ENCODE measurements at places on chromosomes 3 and 15.
A peak's percentile ranks its signal among the peaks of the same experiment; 100 is the strongest.

- no peaks in the 10 kb centered on the region for H3K36me3 ChIP-seq
- H3K27ac ChIP-seq = no peak overlapping the region
- no peak for DNase-seq
- peaks cover 28% of the 10 kb centered on the region for H3K4me1 ChIP-seq
- no peak overlapping the region for H3K4me3 ChIP-seq
Observed at GRCh38 chr15:74868059-74868458, 5.1 kb downstream of the SCAMP2 start.

GRCh38 chr3:133213937-133214336 lies 175.7 kb downstream of the TMEM108 start:
- no peak overlapping the region for H3K27ac ChIP-seq
- no peak overlapping the region for H3K4me3 ChIP-seq

DNA sequence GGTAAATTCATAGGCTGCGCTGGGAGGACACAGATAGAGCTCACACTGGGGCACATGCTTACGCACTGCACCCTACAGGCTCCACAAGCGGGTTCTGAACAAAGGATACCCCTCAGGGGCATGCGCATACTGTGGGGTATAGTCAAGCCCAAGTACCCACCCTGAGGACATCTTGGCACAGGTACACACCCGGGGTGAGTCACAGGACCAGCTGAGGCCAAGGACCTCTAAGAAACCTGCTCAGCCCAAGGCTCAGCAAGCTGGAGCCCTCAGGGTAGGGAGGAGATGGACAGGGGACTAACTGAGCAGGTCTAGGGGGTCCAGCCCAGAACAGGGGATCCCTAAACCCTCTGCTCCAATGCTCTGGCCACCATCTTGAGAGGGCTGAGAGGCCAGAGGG lies 3.3 kb downstream of the SHISA5 start:
- DNase-seq = no peak
- no peak overlapping the region for H3K4me3 ChIP-seq
- H3K36me3 ChIP-seq = no peaks in the 10 kb centered on the region

- H3K4me3 ChIP-seq = no peak overlapping the region
- no peak overlapping the region for H3K27ac ChIP-seq
- H3K27me3 ChIP-seq = no peaks in the 10 kb centered on the region
- DNase-seq = no peak
- H3K36me3 ChIP-seq = no peaks in the 10 kb centered on the region
- H3K4me1 ChIP-seq = no peaks in the 10 kb centered on the region
Observed at GRCh38 chr15:67335026-67335425, 80.4 kb downstream of the IQCH start.

- peaks cover 4% of the 10 kb centered on the region for H3K4me1 ChIP-seq
- no peaks in the 10 kb centered on the region for H3K36me3 ChIP-seq
- no peak for DNase-seq
- no peak overlapping the region for H3K4me3 ChIP-seq
- no peaks in the 10 kb centered on the region for H3K27me3 ChIP-seq
Observed at GRCh38 chr3:28718074-28718849, 369.6 kb upstream of the AZI2 start.

- no peak for DNase-seq
- H3K4me3 ChIP-seq = no peak overlapping the region
- H3K27me3 ChIP-seq = peaks cover 100% of the 10 kb centered on the region
- no peaks in the 10 kb centered on the region for H3K4me1 ChIP-seq
- H3K36me3 ChIP-seq = no peaks in the 10 kb centered on the region
Observed at GRCh38 chr3:147422601-147423536, 13.7 kb downstream of the ZIC1 start.

- no peak overlapping the region for H3K27ac ChIP-seq
- no peaks in the 10 kb centered on the region for H3K27me3 ChIP-seq
- peaks cover 6% of the 10 kb centered on the region for H3K4me1 ChIP-seq
- no peaks in the 10 kb centered on the region for H3K36me3 ChIP-seq
- H3K4me3 ChIP-seq = no peak overlapping the region
Observed at GRCh38 chr15:37218351-37218916, 118.1 kb upstream of the MEIS2 start.

GRCh38 chr3:101518421-101518871 lies 5.4 kb upstream of the SENP7 start:
- no peaks in the 10 kb centered on the region for H3K36me3 ChIP-seq
- H3K27me3 ChIP-seq = peaks cover 5% of the 10 kb centered on the region
- no peaks in the 10 kb centered on the region for H3K4me1 ChIP-seq

- H3K36me3 ChIP-seq = no peaks in the 10 kb centered on the region
- H3K4me1 ChIP-seq = peaks cover 21% of the 10 kb centered on the region
- no peak for DNase-seq
- H3K27ac ChIP-seq = no peak overlapping the region
- H3K27me3 ChIP-seq = no peaks in the 10 kb centered on the region
Observed at GRCh38 chr3:17535274-17535673, 207.2 kb downstream of the TBC1D5 start.

DNA sequence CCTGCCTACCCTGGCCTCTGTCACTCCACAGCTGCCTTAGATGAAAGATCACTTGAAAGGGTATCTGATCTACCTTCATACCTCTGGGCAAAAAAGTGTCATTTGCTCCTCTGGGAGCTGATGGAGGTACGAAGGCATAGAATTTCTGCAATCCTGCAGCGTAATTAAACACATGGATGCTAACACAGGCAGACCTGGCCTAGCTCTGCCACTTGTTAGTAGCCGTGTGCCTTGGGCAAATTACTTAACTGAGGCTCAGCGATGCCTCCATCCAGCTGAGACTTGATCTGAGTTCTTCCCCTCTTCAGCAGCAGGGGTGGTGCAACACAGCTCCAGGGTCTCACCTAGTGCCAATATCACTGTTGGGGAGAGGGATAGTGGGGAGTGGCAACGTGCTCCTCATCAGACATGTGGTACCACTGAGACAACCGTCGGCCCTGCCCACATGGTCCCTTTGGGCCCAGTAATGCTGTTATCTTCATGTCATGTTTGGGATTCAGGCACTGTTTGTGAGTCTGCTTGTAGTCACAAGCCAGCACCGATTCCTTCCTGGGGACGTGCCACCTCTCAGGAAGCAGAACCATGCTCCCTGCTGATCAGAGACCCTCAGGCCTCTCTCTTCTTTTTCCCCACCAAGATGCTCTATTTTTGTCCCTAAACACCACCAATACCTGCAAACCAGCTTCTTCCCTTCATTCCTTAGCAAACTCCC lies 34.1 kb upstream of the PIAS1 start:
- H3K36me3 ChIP-seq = no peaks in the 10 kb centered on the region
- no peaks in the 10 kb centered on the region for H3K27me3 ChIP-seq
- H3K4me1 ChIP-seq = peaks cover 13% of the 10 kb centered on the region
- H3K4me3 ChIP-seq = no peak overlapping the region
- DNase-seq = no peak

GRCh38 chr15:65960586-65960985 lies 91.3 kb downstream of the RAB11A start:
- no peaks in the 10 kb centered on the region for H3K36me3 ChIP-seq
- no peaks in the 10 kb centered on the region for H3K4me1 ChIP-seq
- no peak for DNase-seq
- peaks cover 4% of the 10 kb centered on the region for H3K27me3 ChIP-seq
- no peak overlapping the region for H3K4me3 ChIP-seq
- no peak overlapping the region for H3K27ac ChIP-seq

DNA sequence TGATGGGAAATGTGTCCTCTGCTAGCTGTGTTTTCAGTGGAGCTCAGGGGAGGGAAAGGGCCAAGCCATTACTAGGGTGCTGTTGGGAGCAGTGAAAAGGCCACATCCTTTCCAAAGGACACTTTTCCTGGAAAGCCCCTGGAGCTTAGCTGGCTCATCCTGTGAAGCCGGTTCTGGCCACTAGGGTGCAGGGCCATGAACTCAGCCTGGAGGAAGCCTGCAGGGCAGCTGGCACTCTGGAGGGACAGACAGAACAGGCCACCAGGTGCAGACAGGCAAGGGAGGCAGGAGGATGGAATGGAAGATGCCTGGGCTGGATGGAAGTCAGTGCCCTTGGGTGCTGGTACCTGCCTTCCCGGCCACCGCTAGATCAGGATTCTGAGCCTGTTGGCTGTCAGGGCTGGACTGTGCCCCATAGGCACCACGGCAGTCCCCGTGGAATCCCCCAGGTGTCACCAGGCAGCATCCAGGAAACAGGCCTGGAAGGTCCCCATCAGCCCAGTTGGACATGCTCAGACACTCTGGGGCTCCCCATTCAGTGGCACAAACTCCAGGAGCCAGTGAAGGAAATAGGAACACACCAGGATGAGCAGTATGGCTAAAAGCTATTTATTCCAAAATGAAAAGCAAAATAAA lies 76.2 kb upstream of the C2CD4B start:
- no peak overlapping the region for H3K27ac ChIP-seq
- H3K36me3 ChIP-seq = no peaks in the 10 kb centered on the region
- H3K4me3 ChIP-seq = no peak overlapping the region

- H3K4me3 ChIP-seq = no peak overlapping the region
- no peaks in the 10 kb centered on the region for H3K27me3 ChIP-seq
- H3K27ac ChIP-seq = no peak overlapping the region
- DNase-seq = no peak
- no peaks in the 10 kb centered on the region for H3K36me3 ChIP-seq
Observed at GRCh38 chr3:49610666-49611280, 56.5 kb downstream of the BSN start.

GRCh38 chr15:71003319-71003718 lies 110.7 kb downstream of the LRRC49 start:
- H3K27ac ChIP-seq = no peak overlapping the region
- no peak overlapping the region for H3K4me3 ChIP-seq
- no peaks in the 10 kb centered on the region for H3K27me3 ChIP-seq
- H3K36me3 ChIP-seq = no peaks in the 10 kb centered on the region
- no peak for DNase-seq

DNA sequence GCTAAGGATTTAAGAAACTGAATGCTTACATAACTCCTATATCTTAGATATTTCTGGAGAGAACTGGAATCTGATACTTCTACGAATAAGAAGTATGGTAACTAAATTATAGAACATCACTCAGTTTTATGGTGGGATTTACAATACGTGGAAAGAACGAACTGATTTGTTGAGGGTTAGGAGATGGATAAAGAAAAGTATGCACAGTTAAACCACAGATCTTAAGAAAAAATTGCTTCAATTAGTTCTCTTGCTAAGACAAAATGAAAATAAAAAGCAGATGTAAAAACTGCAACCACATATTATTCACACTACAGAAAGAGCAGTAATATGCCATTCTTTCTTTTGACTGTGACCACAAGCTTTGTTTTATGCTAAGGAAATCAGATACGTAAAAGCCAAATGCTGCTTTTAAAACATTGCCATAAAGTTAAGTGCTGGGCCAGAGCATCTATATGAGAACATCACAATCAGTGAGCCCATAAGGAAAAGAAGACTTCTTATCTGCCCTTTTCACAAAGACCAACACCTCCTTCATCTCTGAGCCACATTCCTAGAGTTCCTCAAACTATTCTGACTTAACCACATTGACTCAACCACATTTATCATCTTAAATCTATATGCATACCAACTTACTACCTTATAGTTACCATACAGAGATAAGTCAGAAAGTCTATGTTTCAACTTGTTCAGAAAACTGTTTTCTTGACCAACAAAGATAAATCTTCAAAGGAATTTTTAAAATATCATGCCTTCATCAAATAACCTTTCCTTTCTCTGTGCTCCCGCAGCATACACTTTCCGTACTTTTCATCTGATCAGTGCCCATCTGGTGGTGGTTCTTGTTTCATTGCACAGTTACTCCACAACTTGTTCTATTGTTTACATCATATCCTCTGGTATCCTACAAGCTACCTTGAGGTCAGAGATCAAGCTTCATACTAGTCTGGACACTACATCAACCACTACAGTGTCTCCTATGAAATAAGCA lies 61.7 kb downstream of the FSIP1 start:
- H3K27ac ChIP-seq = no peak overlapping the region
- H3K27me3 ChIP-seq = no peaks in the 10 kb centered on the region
- H3K4me3 ChIP-seq = no peak overlapping the region
- no peak for DNase-seq
- no peaks in the 10 kb centered on the region for H3K4me1 ChIP-seq

GRCh38 chr3:43620831-43621655 lies 768 bp downstream of the ANO10 start:
- H3K27me3 ChIP-seq = no peaks in the 10 kb centered on the region
- DNase-seq = peak; percentile 48
- H3K4me3 ChIP-seq = peak overlapping the region; percentile 89
- H3K27ac ChIP-seq = peak overlapping the region; percentile 49
- peaks cover 3% of the 10 kb centered on the region for H3K4me1 ChIP-seq
- H3K36me3 ChIP-seq = no peaks in the 10 kb centered on the region

GRCh38 chr15:83766339-83766738 lies 112.4 kb downstream of the ADAMTSL3 start:
- no peak overlapping the region for H3K4me3 ChIP-seq
- DNase-seq = no peak
- peaks cover 30% of the 10 kb centered on the region for H3K4me1 ChIP-seq

GRCh38 chr3:188003188-188004171 lies 150.5 kb upstream of the LPP start:
- H3K4me3 ChIP-seq = no peak overlapping the region
- H3K27ac ChIP-seq = no peak overlapping the region
- no peaks in the 10 kb centered on the region for H3K27me3 ChIP-seq
- H3K36me3 ChIP-seq = no peaks in the 10 kb centered on the region

- DNase-seq = no peak
- no peaks in the 10 kb centered on the region for H3K36me3 ChIP-seq
- H3K27me3 ChIP-seq = no peaks in the 10 kb centered on the region
- no peak overlapping the region for H3K4me3 ChIP-seq
- H3K27ac ChIP-seq = no peak overlapping the region
Observed at GRCh38 chr15:54884312-54884711, 312.4 kb downstream of the RSL24D1 start.

GRCh38 chr3:98359993-98360675 lies 6.5 kb downstream of the OR5K4 start:
- DNase-seq = no peak
- no peaks in the 10 kb centered on the region for H3K27me3 ChIP-seq
- no peaks in the 10 kb centered on the region for H3K36me3 ChIP-seq
- H3K27ac ChIP-seq = no peak overlapping the region
- no peaks in the 10 kb centered on the region for H3K4me1 ChIP-seq
- no peak overlapping the region for H3K4me3 ChIP-seq

DNA sequence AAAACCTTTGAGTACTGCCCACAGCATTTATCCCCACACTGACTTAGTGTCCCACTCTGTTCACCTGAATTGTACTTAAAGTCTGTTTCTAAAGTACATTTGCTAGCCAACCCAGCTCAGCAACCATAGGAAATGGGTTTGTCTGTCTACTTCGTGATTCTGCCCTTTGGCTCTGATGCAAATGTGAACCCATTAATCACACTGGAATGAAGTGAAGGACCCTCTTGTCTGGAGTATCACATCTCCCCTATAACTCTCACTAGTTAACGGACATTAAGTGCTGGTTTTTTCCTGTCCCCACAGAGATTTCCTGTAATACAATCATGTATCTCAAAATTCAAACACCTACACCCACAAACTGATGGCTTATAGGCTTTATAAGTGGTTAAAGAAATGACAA lies 20.5 kb downstream of the EID1 start:
- DNase-seq = no peak
- no peaks in the 10 kb centered on the region for H3K4me1 ChIP-seq
- no peak overlapping the region for H3K27ac ChIP-seq
- no peak overlapping the region for H3K4me3 ChIP-seq

- H3K27ac ChIP-seq = no peak overlapping the region
- H3K4me1 ChIP-seq = no peaks in the 10 kb centered on the region
- no peak for DNase-seq
- H3K27me3 ChIP-seq = no peaks in the 10 kb centered on the region
- no peak overlapping the region for H3K4me3 ChIP-seq
Observed at GRCh38 chr15:31470756-31471155, 144.1 kb downstream of the KLF13 start.

All from cardiac muscle cell (in vitro differentiated cells and primary cell).